ENCODE measurements at places on chromosomes 7 and 10.

DNA sequence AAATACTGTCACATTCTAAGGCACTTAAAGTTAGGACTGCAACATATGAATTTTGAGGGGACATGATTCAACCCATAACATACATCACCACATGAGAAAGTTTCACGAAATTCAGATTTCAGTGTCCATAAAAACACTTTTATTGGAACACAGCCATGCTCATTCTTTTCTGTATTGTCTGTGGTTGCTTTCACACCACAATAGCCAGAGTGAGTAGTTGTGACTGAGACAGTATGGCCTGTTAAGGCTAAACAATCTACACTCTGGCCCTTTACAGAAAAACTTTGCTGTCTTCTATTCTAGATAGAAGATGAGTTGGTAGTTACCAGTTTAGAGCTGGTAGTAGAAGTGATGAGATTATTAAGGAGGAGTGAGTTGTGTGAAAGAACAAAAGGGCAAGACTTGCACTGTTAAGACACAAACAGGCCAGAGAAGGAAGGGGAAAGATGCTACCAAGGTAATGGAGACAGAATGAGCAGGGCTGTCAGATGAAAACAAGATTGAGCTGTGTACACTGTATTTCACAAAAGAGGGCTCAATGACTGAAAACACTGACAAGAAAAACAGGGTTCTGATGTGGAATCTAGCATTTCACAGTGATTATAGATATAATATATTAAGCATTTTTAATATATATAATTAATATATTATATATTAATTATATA lies 108.6 kb downstream of the PPP1R3A start:
- DNase-seq: no peak

DNA sequence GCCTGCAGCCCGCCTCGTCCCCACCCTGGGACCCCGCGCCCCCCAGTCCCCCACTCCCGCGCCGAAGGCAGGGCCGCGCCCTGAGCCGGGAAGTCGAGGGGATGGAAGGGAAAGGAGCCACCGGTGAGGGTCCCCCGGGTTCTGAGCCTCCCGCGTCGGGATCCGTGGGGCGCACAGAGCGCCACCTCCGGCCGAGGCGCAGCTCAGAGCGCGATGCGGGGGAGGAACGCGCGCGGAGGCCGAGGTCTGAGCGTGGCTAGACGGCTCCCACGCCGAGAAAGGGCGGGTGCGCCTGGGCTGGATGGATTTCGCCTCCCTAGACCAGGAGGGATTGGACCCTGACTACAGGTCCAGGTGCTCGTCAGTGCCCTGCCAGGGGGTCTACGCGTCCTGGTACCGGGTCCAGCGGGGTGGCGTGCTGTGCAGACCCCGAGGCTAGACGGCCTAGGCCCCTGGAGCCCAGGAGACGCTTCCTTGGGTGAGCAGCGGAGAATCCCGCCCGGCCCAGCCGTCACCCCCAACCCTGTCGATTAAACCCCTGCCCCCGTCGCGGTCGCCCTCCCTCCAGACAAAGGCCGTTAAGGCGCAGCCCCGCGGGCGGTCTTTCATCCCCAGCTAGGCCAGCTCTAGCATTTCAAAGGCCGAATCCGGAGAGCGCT lies 986 bp upstream of the PDGFA start:
- no peak for DNase-seq

DNA sequence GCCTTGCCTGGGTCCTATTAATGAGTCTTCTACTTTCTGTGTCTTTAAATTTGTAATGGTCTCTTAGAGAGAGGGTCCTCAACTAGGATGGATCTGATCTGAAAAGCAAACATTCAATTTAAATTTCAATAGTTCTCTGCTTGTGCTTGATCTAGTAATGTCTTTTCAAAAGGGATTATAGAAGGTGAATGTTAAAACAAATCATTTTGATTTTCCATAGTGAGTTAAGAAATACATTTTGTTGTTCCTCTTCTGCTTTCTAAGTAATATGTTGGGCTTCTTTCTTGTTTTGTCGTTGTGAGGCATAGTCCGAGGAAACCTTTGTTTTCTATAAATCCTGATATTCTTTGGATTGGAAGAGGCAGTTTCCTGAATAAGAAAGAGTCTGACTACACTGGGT lies 18.8 kb downstream of the NRF1 start:
- DNase-seq: no peak

DNA sequence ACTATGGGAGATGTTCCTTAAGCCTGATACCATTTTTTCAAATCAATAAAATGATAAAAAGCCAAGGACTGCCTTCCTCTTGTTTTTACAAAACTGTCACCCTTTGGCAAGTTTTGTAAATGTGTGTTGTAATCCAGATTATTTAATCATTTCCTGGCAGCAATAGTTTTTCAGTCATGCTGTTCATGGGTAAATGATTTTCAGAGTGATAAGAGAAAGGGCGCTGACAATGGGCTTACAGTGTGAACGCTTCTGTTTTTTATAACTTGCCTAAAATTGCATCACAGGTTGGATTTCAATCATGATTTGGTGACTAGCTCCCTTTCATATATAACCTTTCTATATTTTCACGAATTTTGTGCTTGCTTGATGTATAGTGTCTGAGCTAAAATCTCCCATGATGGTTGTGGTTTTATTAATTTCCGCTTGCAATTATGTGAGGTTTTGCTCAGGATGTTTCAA lies 19.0 kb upstream of the DMBT1 start:
- no peak for DNase-seq

DNA sequence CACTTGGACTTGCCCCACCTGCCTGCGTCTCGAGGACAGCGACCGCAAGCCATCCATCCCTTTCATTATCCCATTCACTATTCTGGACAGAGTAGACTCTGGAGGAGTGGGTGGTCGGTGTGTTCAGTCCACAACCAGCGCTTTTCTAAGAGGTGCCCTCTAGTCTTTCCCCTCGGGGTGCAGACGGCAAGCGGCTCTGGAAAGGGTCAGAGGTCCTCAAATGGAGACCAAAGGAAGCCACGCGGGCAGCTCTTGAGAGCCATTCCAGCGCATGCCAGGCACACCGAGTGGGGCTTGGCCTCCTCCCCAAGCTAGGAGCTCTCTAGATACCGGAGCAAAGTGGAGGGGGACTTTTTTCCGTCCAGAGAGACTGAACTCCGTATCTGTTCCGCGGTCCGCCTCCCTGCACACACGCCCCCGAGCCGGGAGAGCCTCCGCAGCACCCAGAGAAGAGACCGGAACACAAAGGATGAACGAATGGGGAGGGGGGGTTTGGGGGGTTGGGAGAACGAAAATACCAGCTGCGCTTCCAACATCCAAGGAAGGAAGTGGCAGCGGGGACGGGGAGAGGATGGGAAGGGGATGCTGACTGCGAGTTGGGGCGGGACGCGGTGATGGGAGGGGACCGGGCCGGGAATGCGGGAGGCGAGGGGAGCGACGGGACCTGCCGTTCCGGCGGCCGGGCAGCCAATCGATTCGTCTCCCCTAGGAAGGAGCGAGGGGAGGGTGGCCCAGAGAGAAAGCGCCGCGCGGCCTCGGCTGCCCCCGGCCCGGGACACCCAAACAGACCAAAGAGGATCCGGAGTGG lies 515 bp downstream of the GSDME start:
- DNase-seq: no peak

GRCh38 chr10:93991114-93991513 lies 2.6 kb upstream of the PLCE1 start:
- no peak for DNase-seq

GRCh38 chr7:116571037-116571436 lies 46.2 kb downstream of the CAV1 start:
- no peak for DNase-seq

GRCh38 chr7:143042159-143042789 lies 9.9 kb upstream of the OR6V1 start:
- DNase-seq: no peak

- no peak for DNase-seq
Observed at GRCh38 chr10:104288355-104288754, 19.4 kb downstream of the GSTO2 start.

DNA sequence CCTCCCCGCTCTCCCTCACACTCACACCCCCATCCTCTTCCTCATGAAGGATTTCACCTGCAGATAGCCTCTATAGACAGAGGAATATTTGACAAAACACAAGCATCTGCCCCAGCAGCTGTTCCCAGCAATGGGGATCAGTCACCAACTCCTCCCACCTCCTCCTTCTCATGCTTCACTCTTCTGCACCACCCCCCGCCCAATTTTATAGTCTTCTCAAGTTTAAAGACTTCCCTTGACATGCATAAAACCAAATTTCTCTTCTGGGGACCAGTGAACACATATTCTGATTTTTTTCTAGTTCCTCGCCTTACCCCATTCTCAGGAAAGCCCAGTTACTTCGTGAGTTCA lies 654.4 kb downstream of the LRMDA start:
- DNase-seq: no peak

- no peak for DNase-seq
Observed at GRCh38 chr7:23445326-23445725, 25.0 kb downstream of the IGF2BP3 start.

GRCh38 chr10:74177140-74177677 lies 26.2 kb downstream of the ADK start:
- DNase-seq: no peak

- DNase-seq: no peak
Observed at GRCh38 chr7:124914298-124914697, 15.3 kb downstream of the POT1 start.

- DNase-seq: no peak
Observed at GRCh38 chr7:155813546-155814315, 1.5 kb upstream of the SHH start.

DNA sequence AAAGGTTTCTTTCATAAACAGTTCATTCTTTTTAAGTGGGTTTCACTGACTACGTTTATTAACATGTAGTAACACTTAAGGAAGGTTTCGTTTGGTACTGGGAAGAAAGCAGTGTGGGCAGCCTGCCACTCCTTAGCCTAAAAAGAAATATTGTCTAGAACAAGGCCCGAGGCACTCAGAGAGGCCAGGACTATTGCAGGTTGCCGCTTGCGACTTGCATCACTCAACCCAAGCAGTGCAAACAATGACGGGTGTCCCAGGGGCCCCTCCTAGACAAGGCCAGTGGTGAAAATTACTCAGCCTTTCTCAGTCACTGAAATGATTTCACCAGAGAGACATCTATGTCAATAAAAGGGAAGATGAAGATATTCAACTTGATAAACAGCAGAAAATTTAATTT lies 243.9 kb downstream of the SNX13 start:
- no peak for DNase-seq

DNA sequence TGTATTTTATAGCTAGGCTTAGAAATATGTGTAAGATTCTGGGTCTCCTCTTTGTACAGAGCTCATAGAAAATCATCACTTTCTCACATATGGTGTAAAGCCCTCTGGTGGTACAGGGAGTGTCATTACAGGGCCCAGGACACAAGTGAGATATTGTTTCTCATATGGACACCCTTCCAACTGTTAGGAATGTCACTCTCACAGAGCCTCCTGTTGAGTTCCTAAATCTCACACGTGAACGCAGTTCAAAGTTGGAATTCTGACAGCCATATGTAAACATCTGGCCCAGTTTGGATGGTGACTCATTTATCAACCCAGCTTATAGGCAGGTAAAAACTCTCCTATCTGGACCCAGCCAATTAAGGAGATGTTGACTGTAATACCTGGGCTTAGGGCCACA lies 35.4 kb upstream of the ZNF107 start:
- no peak for DNase-seq

- no peak for DNase-seq
Observed at GRCh38 chr7:155565596-155565995, 19.2 kb upstream of the CNPY1 start.

- no peak for DNase-seq
Observed at GRCh38 chr7:13933536-13933935, 55.9 kb downstream of the ETV1 start.

GRCh38 chr10:16916496-16916895 lies 99.3 kb upstream of the RSU1 start:
- DNase-seq: no peak
